ENCODE measurements at places on chromosomes 4 and X.

DNA sequence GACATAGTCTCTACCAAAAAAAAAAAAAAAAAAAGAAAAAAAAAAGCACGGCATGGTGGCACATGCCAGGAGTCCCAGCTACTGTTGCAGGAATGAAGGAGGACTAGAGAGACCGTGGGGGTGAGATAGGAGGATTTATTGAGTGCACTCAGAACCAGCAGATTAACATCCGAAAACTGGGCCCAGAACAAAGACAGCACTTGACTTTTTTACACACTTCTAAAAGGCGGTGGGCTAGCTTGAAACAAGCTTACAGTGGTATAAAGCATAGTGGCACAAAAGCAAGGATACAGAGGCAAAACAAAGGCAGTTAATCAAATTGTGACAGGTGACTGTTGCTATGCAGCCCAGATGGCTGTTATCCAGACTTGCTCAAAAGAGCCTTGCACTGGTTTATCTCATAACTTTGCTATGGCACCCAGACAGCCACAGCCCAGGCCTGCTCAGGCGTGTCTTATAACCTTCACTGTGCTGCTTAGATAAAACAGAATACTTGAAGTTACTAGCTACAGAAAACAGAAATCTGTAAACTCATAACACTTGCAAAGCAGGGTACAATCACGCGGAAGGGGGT lies 9.9 kb upstream of the PI4K2B start:
- no peak for DNase-seq

GRCh38 chr4:19540859-19541540 lies 710.7 kb upstream of the SLIT2 start:
- DNase-seq: no peak

DNA sequence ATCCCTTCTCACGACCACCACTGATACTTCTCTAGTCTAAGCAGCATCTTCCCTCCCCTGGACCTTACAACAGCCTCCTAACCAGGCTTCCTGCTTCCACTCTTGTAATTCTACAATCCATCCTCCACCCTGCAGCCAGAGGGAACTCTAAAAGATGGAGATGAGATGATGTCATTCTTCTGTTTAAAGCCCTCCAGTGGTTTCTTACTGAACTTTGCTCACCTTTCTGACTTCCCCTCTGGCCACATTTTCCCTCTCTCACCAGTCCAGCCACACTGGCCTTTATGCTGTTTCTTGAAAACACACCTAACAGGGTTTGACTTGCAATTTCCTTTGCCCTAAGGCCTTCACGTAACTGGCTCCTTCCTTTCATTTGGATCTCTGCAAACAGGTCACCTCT lies 191.4 kb upstream of the NHS start:
- no peak for DNase-seq

- no peak for DNase-seq
Observed at GRCh38 chrX:20060961-20061748, 55.6 kb downstream of the MAP7D2 start.

DNA sequence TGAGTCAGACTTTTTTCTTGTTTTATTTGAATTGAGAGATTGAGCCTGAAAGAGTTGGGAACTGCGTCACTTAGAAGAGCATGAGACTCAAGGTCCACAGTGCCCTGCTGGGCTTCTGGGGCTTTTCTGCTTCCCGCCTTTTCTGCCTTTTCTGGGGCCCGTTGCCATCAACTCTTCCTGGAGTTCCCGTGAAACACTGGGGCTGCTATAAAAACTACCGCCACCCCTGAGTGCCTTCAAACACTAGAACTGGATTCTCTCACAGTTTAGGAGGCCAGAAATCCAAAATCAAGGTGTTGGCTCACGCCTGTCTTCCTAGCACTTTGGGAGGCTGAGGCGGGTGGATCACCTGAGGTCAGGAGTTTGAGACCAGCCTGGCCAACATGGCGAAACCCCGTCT lies 49.8 kb downstream of the RWDD4 start:
- no peak for DNase-seq

GRCh38 chr4:55906323-55906722 lies 42.4 kb upstream of the CEP135 start:
- no peak for DNase-seq

- DNase-seq: no peak
Observed at GRCh38 chr4:122815248-122815647, 11.4 kb upstream of the FGF2 start.

DNA sequence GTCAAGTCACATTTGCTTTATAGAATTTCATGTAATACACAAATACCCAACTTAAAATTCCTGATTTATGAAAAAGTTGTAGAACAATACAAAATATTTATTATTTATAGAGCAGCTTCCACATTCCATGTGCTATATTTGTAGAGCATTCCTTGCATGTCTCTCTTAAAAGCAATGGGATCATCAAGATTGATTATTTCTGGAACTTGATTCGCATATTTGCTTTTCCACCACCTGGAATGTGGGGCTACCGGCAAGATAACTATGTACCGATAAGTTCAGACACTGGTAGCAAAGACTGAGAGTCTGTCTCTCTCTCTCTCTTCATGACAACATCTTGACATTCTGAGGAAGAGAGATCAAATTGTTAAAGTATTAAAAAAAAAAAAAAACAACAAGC lies 59.3 kb downstream of the MAPK10 start:
- DNase-seq: no peak

- no peak for DNase-seq
Observed at GRCh38 chr4:140286456-140286855, 87.0 kb upstream of the SCOC start.

DNA sequence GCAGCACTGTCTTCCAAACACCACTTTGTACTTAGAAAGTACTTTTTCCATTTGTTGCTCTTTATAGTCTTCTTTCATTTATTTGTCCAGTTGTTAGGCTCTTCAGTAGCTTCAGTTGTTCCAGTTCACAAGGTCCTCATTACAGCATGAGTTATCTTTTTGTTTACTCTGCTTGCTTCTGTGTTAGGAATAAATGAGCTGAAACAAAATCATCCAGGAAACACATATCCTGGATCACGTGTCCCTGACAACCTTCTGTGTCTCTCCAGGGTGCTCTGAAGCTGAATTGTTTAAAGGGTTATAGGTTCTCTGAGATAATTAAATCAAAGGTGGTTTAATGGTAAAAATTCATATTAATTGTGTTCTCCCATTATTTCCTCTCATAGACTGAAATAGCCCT lies 19.9 kb upstream of the KLHL8 start:
- no peak for DNase-seq

GRCh38 chr4:6811165-6811564 lies 28.6 kb downstream of the KIAA0232 start:
- DNase-seq: no peak

- no peak for DNase-seq
Observed at GRCh38 chrX:133454491-133454914, 39.2 kb upstream of the GPC4 start.

Measured in vagina (tissue), 2 donors.